ENCODE measurements at places on chromosomes 12 and 14. TPM values are rescaled to one million over a fixed set of nuclear protein-coding genes. Genes with fewer than 3 reads are reported as not detected.
A peak's percentile ranks its signal among the peaks of the same experiment; 100 is the strongest.

- H3K4me3 ChIP-seq = no peak overlapping the region
- H3K27ac ChIP-seq = no peak overlapping the region
- DNase-seq = no peak
- no peaks in the 10 kb centered on the region for H3K4me1 ChIP-seq
- no peaks in the 10 kb centered on the region for H3K36me3 ChIP-seq
Measured at GRCh38 chr14:87199381-87199780, 793.6 kb downstream of the GALC start.

DNA sequence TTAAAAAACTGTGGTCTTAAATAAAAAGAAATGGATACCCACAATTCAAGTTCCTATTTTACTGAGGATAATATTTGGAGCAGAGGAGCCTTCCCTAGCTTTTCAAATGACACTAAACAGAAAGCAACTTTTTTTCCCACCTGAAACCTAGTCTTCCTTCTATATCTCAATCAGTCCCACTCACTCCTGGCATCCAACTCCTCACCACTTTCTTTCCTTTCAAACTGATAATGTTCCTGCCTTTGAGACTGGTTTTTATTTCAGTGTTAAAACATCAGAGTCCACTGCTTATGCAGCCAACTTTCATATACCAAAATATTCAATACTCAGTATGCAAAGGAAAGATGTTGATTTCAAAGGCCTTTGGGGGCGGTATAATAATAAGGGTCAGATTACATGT, 225.6 kb downstream of the GXYLT1 start:
- H3K27me3 ChIP-seq = no peaks in the 10 kb centered on the region
- H3K4me3 ChIP-seq = no peak overlapping the region
- no peak for DNase-seq
- H3K36me3 ChIP-seq = no peaks in the 10 kb centered on the region
- no peak overlapping the region for H3K27ac ChIP-seq

DNA sequence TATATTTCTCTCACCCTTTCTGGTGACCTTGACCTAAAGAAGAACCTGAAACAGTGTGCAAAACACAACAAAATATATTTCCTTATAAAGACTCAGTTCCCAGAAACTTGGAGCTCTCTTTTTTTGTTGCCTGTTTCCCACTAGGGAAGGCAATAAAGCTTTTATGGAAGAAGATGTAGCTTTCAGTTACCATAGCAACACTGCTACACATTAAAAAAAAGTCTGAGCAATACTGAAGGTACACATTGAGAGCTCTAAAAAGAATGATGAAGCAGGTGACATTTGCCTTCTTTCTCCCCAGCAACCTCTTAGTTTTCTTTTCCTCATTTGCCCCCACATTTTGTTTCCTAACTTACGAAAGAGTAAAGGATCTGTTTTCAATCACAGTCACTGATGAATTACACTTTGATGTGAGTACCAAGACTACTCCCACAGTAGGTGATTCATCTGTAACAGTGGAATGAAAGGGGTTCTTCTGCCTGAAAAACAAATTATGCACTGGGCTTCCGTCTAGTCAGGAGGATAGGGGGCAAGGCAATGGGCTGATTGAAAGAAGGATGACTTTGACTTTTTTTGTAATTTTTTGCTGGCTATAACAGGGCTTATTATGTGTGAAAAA, 1.1 kb upstream of the CATSPERB start:
- no peak for DNase-seq
- H3K4me3 ChIP-seq = no peak overlapping the region
- H3K36me3 ChIP-seq = no peaks in the 10 kb centered on the region
- H3K4me1 ChIP-seq = no peaks in the 10 kb centered on the region

Gene MANSC4
- polyA plus RNA-seq = not detected

- H3K4me3 ChIP-seq = no peak overlapping the region
- DNase-seq = no peak
- no peaks in the 10 kb centered on the region for H3K36me3 ChIP-seq
- H3K27me3 ChIP-seq = no peaks in the 10 kb centered on the region
- H3K4me1 ChIP-seq = no peaks in the 10 kb centered on the region
Measured at GRCh38 chr12:9361879-9362326, 153.7 kb upstream of the PZP start.

DNA sequence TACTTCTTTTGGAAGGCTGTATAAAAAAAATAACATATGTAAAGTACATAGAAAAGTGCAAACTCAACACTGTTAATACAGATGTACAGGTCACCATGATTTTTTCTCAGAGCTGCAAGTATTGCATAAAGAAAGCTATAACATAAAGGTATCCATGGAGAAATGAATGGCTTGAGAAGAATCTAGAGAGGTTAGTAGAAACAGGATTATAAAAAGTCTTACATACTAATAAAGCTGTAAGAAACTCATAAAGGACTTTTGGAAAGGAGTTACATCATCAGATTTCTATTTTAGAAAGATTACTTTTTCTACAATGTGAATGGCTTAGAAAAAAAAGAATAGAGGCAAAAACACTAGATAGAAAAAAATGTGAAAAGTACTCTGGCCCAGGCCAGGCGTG, 46.4 kb downstream of the R3HDM2 start:
- no peak overlapping the region for H3K27ac ChIP-seq
- H3K27me3 ChIP-seq = no peaks in the 10 kb centered on the region
- H3K4me1 ChIP-seq = peaks cover 9% of the 10 kb centered on the region
- H3K4me3 ChIP-seq = no peak overlapping the region

DNA sequence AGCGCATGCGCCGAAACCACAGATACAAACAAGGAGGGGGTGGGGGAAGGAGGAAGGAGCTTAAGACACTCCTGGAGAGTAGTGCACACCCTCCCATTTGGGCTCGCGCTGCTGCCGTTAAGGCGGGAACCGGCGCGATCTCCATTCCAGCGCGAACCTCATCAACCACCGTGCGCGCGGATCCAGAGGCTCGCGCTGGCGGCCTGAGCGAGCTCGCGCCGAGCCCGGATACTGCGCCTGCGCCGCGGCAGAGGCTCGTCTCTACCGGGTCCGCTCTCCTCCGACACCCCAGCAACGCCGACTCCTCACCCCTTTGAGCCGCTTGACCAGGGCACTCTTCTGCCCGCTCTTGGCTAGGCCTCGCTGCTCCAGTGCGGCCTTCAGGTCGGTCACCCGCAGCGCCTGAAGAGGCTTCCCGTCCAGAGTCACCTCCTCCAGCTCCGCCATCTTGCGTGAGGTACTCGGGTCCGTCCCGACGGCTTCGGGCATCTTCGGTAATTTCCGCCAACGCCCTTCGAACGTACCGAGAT, at the start of gene ACIN1:
Gene ACIN1 (minus strand): TSS at position 471 of the 530 bp plus-strand sequence. CDS start 24 bp downstream, at position 447.
- peak within 1 kb of the TSS; percentile 99 for H3K27ac ChIP-seq
- peak within 1 kb of the TSS; percentile 26 for H3K4me3 ChIP-seq
- H3K4me1 ChIP-seq = peaks cover 54% of the 10 kb centered on the region
- H3K27me3 ChIP-seq = no peaks in the 10 kb centered on the region
- peaks cover 53% of the 10 kb centered on the region for H3K36me3 ChIP-seq

Gene PITPNM2
- 18.3 TPM for polyA plus RNA-seq

Gene GLS2
- 1.6 TPM for polyA plus RNA-seq

Gene OR4E2
- polyA plus RNA-seq = not detected

Gene TAS2R30
- 0.07 TPM for polyA plus RNA-seq

Data from adrenal gland (tissue), 19 donors.